ENCODE measurements at places on chromosomes 2 and 18. TPM values are rescaled to one million over a fixed set of nuclear protein-coding genes. Genes with fewer than 3 reads are reported as not detected.

DNA sequence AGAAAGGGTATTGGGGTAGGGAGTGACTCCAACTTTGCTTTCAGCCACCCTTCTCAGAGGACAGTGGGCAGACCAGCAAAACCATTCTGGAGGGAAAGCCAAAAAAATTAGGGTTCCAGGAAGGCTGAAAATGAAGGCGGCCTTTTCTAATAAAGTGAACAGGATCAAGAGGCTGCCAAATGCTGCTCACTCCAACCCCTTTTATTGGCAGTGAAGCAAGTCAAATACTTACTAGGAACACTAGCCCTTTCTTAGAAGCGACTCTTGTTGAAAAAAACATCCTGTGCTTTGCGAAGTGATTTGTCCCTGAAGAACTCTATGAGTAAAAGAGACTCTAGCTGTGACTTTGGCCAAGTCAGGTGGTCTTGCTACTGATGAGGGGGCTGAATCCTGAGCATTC, 83.6 kb upstream of the CYP1B1 start:
- no peak for DNase-seq

- DNase-seq: no peak
Observed at GRCh38 chr2:24238158-24238557, 63.3 kb downstream of the FAM228A start.

- DNase-seq: no peak
Observed at GRCh38 chr2:134202371-134202770, 51.5 kb upstream of the MGAT5 start.

DNA sequence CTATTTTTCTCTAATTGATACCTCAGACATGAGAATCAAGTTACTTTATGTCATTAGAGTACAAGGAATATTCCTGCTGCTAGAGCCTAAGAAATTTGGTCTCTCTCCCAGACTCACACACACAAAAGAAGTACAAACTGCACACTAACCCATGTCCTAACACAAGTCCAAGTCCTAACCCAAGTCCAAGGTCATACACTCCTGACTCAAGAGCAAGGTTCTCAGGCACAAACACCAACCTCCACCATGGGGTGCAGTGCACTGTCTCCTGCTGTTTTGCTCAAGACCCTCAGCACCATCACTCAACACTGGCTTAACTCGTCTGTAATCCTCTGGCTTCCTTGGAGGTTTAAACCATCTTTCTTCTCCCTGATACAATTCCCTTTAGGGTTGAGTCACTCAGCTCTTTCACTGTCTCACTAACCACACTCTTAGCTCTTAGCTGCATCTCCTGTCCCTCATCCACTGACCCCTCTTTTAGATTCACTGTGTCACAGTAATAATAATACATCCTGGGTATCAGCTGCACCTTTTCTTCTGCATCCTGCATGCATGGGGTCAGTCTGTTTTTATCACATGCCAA, 129.8 kb downstream of the BCL2L11 start:
- DNase-seq: no peak

- DNase-seq: peak; percentile 46
Observed at GRCh38 chr18:37674570-37674969, 109.0 kb upstream of the CELF4 start.

GRCh38 chr2:119223521-119224390, at the start of gene STEAP3:
TSS of gene STEAP3 (plus strand) at chr2:119223834. CDS start at chr2:119231013, 7,179 bp downstream.
- DNase-seq: peak; percentile 66

DNA sequence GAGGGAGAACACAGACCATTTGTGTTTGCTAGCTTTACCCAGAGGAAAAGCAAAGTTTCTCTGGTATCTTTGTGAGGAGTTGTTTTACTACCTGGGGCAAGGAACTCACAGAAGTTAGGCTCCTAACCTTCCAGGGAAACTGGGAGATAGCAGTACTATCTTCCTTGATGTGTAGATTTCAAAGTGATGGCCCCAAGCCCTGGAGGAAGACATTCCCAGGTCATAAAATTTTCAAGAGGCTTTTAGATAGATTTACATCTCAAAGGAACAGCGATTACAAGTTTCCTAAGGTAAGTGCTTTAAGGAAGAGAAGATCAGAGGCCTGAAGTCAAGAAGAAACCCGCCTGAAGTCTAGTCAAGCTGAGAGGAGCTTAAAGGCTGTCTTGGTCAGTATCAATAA, 1187.8 kb upstream of the TMEFF2 start:
- no peak for DNase-seq

- peak; percentile 68 for DNase-seq
Observed at GRCh38 chr2:11698009-11698922, 28.3 kb upstream of the NTSR2 start.

DNA sequence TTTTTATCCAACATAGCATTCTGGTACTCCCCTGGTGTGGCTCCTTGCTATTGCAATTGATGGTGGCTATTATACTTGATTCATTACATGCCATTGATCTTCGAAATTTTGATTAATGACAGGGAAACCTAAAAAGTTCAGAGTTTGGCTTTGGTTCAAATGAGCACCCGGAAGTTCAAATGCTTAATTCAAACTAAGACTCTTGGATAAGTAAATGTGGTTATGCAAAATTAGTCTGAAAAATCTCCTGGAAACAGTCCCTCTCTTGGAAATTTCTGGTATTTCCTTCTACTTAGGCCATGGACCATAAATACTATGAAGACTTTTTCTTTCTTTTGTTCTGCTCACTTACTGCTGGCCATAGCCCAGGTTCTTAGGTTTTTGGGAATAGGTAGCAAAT, 65.3 kb upstream of the SMIM21 start:
- no peak for DNase-seq

- DNase-seq: peak; percentile 51
Observed at GRCh38 chr2:178484245-178485041, 4.2 kb downstream of the PLEKHA3 start.

DNA sequence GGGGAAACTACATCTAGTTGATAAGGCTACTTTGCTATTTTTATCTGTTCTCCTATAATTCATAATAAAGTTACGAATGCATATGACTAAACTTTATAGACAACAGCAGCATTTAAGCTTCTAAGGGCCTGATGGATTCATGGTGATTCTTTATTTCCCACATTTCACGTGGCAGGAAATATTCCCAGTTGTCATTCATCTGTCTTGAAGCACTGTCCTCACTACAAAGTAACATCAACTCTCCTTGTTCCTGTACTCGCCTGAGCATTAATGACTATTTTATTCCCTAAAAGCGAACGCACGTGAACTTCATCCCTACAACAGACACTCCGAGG, 2.6 kb downstream of the SATB2 start:
- DNase-seq: no peak

- no peak for DNase-seq
Observed at GRCh38 chr2:8564475-8564874, 117.4 kb upstream of the ID2 start.

DNA sequence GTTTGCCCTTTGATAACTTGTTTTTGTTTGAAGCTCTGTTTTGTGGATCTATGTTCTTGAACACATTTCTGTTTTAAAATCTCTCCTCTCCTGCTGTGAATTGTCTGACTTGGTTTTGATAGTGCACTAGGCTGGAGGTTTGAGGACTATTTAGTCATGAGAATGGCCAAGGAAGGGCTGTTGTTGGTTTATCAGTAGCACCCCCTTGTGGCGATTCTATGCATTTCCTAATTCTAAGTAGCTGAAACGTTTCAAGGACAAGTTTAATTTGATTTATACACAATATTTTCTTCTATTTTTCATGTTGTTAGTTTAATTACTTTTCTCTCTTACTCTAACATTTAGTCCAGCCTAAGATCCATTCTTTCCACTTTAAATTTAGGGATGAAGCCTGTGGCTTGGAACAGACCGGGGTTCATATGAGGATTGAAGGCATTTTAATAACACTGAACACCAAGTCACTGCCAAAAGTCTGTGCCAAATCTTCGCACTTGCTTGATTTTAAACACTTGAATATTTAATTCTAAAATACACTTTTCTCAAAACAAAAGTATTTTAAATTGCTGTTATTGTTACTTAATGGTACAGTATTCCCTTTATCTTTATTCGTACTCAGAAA, 166.0 kb downstream of the SOCS6 start:
- DNase-seq: peak; percentile 78

DNA sequence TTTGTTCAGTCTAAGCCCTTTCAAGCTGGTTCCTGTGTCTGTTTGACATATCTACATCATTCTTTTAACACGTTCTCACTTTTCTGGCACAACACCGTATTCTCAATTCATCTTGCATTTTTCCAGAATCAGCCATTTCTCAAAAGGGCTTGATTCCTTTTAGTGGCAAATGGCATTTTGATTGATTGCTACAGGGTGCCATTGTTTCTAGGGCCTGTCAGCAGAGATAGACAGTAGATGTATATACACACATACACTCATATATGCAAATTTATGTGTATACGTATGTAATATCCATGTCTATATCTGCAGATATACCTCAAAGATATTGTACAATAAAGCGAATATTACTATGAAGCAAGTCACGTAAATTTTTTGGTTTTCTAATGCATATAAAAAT, 367.9 kb upstream of the TNP1 start:
- no peak for DNase-seq

- DNase-seq: peak; percentile 73
Observed at GRCh38 chr2:241443486-241444223, 64.7 kb downstream of the STK25 start.

- DNase-seq: no peak
Observed at GRCh38 chr2:18896125-18896764, 306.9 kb upstream of the NT5C1B start.

DNA sequence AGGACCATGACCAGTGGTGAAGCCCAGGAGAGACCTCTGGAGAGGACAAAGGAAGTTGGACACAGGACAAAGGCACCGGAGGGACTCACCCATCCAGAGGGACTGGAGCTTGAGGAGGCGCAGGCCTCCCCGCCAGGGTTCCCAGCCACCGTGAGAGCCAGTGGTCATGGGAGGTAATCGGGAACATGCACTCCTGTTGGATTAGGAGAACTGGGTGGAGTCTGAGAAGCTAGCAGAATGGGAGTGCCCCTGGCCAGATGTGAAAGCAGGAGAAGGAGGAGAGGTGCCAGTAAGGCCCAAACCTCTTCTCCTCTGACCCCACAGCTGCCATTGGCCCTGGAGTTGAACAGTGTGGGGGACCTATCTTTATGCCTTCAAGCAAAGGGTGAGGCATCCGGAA, 20.3 kb downstream of the POU3F3 start:
- DNase-seq: no peak

DNA sequence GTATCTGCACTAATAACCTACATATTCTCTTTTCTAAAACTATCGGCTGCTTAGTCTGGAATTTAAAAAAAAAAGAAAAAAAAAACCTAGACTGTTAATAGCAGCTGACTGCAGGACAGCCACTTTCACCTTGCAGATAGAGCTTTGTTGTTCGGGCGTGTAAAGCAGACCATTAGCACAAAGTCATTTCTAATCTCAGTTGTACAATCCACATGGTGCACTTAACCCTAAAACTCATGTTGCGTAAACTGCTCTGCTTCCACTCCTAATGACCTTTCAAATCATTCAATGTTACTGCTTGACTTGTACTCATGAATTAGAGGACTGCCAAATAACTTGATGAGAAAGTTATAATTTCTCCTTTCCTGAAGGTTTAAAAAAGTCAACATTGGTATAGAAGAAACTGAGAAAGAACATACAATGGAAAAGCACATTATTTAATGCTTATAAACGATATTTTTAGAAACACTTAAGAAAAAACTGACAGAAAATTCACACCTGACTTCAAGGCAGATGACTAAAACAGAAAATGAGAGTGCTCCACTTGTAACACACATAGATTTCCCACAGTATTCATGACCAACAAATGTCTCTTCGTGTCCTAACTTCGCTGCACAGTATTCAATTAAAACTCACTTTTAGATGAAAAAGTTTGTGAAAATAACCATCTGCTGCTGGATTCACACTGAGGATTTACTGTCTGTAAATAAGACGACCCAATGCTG, 2.6 kb downstream of the CDH2 start:
- no peak for DNase-seq

- no peak for DNase-seq
Observed at GRCh38 chr2:242038166-242038927, 168.8 kb downstream of the RTP5 start.

DNA sequence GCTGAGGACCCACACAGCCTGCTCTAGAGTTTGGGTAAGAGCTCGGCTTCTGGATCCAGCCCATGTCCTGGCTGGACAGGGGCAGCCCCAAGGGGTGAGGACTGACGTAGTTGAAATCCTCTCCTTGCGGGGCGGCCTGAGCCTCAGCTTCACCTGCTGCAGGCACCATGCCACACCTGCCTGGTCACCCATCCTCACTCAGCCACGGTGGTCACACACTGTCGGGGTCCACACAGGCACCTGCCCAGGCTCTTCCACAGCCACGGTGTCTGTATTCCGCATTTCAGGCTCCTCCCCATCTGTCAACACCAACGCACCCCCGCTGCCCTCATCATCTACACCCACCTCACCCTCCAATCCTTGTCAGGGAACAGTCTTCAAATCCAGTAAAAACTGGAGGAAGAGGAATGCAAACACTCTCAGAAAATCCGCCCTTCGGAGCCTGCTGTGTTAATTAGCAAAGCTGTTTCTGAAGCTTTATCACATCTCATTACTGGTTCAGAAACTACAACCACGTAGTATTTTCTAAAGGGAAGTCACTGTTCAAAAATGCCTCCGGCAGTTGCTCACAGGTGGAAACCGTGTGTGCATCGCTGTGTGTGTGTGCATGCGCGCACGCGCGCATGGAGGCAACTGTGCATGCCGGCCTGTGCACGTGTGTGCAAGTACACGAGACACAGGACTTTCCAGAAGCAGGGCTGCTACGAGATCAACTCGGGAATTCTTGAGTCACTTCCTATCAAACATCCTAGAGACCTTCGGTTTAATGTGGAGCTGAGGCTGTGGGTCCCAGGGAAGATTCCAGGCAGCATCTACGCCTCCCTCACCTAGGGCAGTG, 38.2 kb downstream of the SLC66A2 start:
- no peak for DNase-seq

DNA sequence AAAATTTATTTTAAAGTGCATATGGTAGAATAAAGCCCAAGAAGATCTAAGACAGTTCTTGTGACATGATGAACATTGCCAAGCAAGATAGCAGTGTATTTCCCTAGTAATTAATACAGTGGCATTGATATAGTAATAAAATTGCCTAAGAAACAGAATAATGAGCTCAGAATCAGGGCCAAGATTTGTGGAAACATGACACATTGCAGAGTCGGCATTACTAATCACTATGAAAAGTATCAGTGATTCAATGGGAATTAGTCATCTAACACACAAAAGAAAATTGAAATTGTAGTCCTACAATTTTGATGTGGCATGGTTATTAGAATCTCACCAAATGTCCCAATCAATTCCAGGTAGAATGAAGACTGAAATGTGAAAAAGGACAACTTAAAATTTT, 243.0 kb upstream of the CYRIA start:
- DNase-seq: peak; percentile 52

- peak; percentile 81 for DNase-seq
Observed at GRCh38 chr2:119491776-119492525, 32.3 kb downstream of the SCTR start.

- no peak for DNase-seq
Observed at GRCh38 chr2:133304344-133304743, 263.9 kb downstream of the NCKAP5 start.

Gene POTEE
- total RNA-seq: not detected

Gene GREB1L
- 9.4 TPM for total RNA-seq

Gene SLC5A7
- not detected for total RNA-seq

Gene DIPK1C
- total RNA-seq: not detected

Gene ARHGAP25
- 0.93 TPM for total RNA-seq

Gene ABCG5
- not detected for total RNA-seq

Gene KCNJ3
- total RNA-seq: not detected

Gene FNDC4
- total RNA-seq: 0.79 TPM

Gene RAB31
- 6.1 TPM for total RNA-seq

Gene HJURP
- total RNA-seq: 29.3 TPM

Gene RND3
- 158 TPM for total RNA-seq

Measured in MCF 10A (cell line).